ENCODE measurements at places on chromosomes 3 and 15.

GRCh38 chr3:167114619-167115018, 265.5 kb downstream of the ZBBX start:
- H3K27ac ChIP-seq, result no peak overlapping the region
- H3K4me3 ChIP-seq, result no peak overlapping the region
- no peak for DNase-seq
- H3K27me3 ChIP-seq, result no peaks in the 10 kb centered on the region
- H3K36me3 ChIP-seq, result no peaks in the 10 kb centered on the region
- H3K4me1 ChIP-seq, result no peaks in the 10 kb centered on the region

DNA sequence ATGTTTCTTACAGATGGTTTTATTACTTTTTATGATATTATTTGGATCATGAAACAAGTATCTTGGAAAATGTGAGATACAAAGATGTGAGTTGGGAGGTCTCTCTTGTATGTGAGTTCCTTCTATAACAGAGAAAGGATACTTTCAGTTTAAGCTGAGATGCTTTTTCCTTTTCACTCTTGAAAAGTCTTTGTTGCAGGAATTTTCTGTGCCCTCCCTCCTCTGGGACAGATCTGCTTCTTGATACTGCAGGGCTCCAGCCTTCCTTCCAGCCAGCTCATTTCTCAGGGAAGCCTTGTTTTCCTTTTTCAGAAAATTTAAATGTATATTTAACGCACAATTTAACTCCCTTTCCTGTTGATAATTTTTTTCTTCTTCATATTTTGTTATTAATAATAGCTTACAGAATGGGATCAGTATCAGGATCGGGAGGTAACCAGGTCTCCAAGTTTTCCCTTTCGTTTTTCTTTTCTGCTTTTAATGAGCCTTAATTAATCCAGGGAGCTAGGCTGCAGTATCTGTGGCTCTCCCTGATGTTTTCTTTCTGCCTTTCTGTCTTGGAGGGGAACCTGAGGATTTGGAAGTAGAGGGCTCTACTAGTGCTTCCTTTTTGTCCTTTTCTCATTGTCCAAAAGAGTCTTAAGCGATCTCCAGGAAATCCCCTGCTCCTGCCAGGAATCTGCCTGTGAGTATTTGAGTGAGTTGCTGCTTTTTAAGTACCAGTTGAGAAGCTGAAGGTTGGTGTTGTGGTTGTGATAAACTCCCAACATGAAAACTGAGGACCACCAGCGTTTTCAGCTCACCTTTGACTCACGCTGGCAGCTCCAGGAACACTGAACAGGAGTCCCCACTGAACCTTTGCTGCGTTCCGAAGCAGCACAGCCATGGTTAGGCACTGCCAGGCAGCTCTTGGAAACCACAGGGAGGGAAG, 105.7 kb downstream of the IGF1R start:
- no peaks in the 10 kb centered on the region for H3K4me1 ChIP-seq
- no peaks in the 10 kb centered on the region for H3K27me3 ChIP-seq
- H3K27ac ChIP-seq, result no peak overlapping the region
- DNase-seq, result no peak

DNA sequence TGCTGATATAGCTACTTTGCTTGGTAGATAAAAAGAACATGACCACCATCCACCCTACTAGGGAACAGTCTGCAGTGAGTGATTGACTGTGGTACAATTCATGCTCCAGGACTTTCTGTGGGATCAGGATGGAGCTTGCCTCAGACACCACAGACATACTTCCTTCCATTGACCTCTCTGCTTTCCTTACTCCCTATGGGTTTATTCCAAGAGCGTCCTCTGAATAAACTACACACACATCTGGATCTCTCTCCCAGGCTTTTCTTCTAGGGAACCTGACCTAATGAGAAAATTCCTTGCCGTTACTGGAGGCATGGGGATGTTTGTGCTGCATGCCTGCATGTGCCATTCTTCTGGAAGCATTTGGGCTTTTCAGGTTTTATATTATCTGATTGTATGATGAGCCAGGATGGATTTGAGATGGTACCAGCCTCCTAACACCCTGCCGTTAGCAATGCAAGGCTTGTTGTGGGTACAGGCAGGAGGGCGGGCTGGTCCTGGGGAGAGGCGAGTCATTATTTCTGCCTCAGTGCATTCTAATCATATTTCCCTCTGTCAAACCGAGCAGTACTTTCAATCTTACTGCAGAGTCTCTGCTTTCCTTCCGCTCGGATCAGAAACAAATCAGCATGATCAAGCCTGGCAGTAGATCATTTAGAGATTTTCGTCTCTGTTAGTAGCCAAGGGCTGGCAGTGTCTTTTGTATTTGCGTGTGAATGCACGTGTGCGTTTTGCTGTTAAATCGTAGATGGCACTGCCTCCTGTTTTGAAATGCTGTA, 279.2 kb downstream of the PDCD6IP start:
- H3K36me3 ChIP-seq, result no peaks in the 10 kb centered on the region
- H3K4me1 ChIP-seq, result no peaks in the 10 kb centered on the region
- no peak overlapping the region for H3K4me3 ChIP-seq
- H3K27ac ChIP-seq, result no peak overlapping the region

- H3K4me1 ChIP-seq, result peaks cover 2% of the 10 kb centered on the region
- no peak for DNase-seq
- no peak overlapping the region for H3K27ac ChIP-seq
- no peak overlapping the region for H3K4me3 ChIP-seq
- H3K27me3 ChIP-seq, result no peaks in the 10 kb centered on the region
These were observed 42.6 kb downstream of the CHD2 start for GRCh38 chr15:92942706-92943105.

DNA sequence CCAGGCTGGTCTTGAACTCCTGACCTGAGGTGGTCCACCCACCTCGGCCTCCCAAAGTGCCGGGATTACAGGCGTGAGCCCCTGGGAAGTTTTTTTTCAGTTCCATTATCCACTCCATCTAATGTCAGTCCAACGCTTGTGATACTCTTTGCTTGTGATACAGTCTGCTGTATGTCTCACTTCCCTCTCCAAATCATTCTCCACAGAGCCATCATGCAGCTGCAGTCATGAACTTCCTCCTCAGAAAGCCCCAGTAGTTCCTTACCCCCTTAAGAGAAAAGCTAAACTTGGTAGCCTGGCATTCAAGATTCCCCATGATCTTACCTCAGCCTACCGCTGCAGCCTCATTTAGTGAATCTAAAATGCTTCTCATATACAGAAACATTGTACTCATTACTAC, 2.3 kb downstream of the ARPC4 start:
- H3K4me3 ChIP-seq, result peak overlapping the region; percentile 42
- peaks cover 60% of the 10 kb centered on the region for H3K36me3 ChIP-seq
- H3K27ac ChIP-seq, result no peak overlapping the region
- H3K27me3 ChIP-seq, result no peaks in the 10 kb centered on the region

GRCh38 chr15:63414474-63415120, 33.0 kb upstream of the CA12 start:
- no peak overlapping the region for H3K4me3 ChIP-seq
- H3K36me3 ChIP-seq, result no peaks in the 10 kb centered on the region
- H3K27ac ChIP-seq, result no peak overlapping the region
- peaks cover 2% of the 10 kb centered on the region for H3K4me1 ChIP-seq
